Astrocyte (in vitro differentiated cells and primary cell): ENCODE measurements at places on chromosomes 6 and 20. TPM values are rescaled to one million over a fixed set of nuclear protein-coding genes. Genes with fewer than 3 reads are reported as not detected.

DNA sequence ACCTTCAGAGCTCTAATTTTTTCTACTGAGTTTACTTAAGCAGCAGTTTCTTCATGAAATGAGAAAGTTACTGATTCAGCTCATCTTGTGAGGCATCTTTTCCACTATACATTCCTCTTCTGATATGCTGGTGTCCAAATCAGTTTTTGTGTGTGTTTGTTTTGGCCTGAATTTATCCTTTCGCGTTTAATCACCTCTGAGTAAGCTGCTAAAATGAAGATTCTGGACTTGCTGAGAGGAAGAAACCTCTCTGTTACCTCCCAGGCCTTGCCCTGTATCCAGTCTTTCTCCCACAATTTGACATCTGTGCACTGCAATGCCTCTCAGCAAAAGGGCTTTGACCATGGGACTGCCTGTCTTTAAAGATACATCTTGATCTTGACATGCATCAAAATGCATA is 536.2 kb upstream of the NRSN1 start:
- peak; percentile 16 for DNase-seq

DNA sequence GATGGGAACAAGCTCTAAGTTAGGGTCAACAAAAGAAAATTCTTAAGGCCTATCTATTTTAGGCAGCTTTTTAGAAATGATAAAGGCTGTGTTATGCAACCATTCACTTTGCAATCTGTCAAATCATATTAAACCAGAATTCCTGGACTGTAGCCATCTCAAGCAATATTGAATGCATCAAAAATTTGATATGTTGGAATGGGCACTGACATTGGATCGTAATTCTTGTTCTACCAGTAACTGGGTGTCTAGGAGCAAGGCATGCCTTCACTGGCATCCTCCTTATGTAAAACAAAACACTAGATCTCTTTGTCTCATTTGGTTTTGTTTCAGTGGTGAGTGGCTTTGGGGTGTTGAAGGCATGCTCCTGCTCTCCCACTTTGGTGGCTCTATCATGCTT is 145.6 kb downstream of the JARID2 start:
- no peak for DNase-seq

DNA sequence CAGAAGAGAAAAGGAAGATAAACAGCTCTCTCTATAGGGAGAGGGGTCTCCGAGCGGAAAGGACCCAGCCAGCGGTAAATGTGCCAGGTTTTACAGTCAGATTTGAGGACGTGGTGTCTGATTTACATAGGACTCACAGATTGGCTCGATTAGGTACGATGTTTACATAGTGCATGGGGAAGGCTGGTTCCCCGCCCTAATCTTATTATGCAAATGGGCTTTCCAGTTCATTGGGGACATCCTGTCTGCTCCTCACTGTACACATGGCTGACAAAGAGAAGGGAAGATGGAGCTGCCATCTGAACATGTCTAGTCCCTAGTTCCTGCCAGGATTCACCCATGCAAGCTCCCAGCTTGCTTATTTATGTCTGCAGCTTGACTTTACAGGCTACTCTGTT is 119.9 kb downstream of the RNF144B start:
- DNase-seq = no peak

DNA sequence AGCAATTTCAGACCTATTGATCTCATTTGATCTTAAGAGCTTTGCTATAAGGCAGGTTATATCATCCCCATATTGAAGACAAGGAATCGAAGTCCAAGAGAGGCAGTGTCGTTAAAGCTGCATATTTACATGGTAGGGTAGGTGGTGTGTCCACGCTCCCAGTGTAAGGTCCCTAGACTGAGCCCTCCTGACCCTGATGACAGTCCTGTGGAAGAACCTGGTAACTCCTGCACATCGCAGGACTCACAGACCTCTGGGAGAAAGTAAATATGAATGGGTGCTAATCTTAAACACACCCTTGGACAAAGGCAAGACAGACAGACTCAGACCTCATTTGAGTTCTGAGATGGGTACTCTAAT is 602 bp upstream of the HLA-DPB1 start:
- DNase-seq = no peak

Gene ADGRF1
- total RNA-seq = 0.05 and 0.25 TPM in 2 replicates

Gene DPPA5
- total RNA-seq = not detected in 2 replicates

GRCh38 chr6:77879527-77879926 is 226.7 kb downstream of the MEI4 start:
- DNase-seq = no peak

DNA sequence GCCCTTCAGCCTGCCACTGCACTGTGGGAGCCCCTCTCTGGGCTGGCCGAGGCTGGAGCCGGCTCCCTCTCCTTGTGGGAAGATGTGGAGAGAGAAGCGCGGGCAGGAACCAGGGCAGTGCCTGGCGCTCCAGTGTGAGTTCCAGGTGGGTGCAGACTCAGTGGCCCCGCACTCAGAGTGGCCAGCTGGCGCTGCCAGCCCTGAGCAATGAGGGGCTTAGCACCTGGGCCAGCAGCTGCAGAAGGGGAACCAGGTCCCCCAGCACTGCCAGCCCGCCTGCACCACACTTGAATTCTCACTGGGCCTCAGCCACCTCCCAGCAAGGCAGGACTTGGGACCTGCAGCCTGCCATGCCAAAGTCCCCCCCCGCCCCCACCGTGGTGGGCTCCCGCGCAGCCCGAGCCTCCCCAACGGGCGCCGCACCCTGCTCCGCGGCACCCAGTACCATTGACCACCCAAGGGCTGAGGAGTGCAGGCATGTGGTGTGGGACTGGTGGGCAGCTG is 205.9 kb downstream of the CLVS2 start:
- no peak for DNase-seq
